Epithelial cell of proximal tubule (primary cell): ENCODE measurements at places on chromosomes 11 and 22. TPM values are rescaled to one million over a fixed set of nuclear protein-coding genes. Genes with fewer than 3 reads are reported as not detected.
A peak's percentile ranks its signal among the peaks of the same experiment; 100 is the strongest.

DNA sequence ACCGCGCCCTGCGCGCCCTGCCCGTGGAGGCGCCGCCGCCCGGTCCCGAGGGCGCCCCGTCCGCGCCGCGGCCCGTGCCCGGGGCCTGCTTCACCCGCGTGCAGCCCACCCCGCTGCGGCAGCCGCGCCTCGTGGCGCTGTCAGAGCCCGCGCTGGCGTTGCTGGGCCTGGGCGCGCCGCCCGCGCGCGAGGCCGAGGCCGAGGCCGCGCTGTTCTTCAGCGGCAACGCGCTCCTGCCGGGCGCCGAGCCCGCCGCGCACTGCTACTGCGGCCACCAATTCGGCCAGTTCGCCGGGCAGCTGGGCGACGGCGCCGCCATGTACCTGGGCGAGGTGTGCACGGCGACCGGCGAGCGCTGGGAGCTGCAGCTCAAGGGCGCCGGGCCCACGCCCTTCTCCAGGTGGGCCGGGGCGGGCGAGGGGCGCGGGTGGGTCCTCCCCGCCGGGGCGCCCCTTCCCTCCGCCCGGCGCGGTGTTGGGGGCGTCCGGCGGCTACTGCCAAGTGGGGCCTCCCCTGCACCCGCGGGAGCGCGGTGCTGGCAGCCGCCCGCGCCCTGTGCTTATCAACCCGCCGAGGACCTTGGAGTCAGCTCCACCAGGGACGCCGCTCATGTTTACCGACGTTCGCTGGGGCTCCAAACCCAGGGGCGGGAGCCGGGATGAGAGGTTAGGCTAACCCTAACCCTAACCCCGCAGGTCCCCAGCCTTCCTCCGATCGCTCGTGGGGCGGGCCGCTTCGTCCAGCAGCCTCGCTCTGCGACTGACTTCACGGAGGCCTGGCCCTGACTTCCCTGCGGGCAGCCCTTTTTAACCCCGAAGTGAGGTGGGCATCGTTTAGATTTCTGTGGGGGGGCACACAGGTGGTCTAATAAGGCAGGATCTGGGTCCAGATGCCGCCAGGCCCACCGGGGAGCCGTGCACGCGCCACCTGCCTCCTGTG lies 649 bp downstream of the SELENOO start:
- no peak for DNase-seq

DNA sequence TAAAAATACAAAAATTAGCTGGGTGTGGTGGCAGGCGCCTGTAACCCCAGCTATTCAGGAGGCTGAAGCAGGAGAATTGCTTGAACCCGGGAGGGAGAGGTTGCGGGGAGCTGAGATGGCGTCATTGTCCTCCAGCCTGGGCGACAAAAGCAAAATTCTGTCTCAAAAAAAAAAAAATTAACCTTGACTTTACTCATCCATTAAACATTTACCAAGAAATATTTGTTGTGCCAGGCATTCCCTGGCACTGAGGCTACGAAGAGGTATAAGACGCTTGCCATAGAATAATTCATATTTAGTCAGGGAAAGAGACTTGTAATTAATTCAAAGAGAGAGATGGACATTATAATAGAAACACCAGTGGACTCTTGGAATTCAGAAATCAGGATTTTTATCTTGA lies 13.2 kb upstream of the PAFAH1B2 start:
- DNase-seq: peak; percentile 20

C11orf42 gene
- total RNA-seq: not detected in 2 replicates

KCNJ1 gene
- total RNA-seq: not detected in 2 replicates

ACR gene
- total RNA-seq: not detected in 2 replicates

GRCh38 chr11:70247710-70248072 lies 22.8 kb upstream of the PPFIA1 start:
- DNase-seq: no peak

P2RX3 gene
- total RNA-seq: not detected in 2 replicates

GRCh38 chr11:113397212-113397611 lies 9.6 kb downstream of the ANKK1 start:
- no peak for DNase-seq

- no peak for DNase-seq
Measured at GRCh38 chr11:1932681-1933080, 13.2 kb downstream of the TNNT3 start.

DNA sequence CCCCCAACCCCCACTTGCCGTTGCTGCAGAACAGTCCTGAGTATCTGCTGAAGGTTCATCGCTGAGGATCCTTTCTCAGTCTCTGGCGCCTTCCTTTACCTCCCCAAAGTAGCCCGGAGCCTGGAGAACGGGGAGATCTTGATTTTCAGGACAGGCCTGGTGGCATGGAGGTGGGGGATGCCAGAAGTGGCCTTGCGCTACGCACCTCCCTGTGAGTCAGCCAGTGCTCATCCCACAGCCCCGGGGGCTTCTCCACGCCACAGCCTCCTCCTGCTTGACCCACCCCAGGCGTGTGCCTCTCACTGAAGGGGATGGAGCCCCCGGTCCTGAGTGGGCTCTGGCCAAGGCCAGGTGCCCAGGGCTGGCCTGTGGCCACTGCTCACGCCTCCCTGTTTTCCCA lies 339.6 kb downstream of the TBC1D22A start:
- no peak for DNase-seq

GRCh38 chr11:75262436-75262835 lies 21.9 kb downstream of the TPBGL start:
- DNase-seq: no peak

DNA sequence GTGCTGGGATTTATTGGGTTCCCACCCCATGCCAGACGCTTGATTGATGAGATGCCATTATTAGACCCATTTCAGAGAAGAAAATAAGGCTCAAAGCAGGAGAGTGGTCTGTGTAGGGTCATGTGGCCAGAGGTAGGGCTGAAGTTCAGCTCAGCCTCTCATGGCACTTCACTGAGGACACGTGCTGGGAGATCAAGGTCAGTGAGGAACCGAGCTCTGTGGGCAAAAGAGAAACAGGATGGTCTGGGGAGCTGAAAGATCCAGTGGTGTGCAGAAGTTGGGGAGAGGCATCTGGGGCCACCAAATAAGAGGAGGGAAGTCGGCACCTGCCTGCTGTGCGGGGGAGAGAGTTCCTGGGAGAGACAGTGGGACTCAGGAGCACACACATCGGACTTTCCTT lies 19.6 kb downstream of the RHOD start:
- no peak for DNase-seq

KDELR3 gene
- 23.4 and 27.1 TPM in 2 replicates for total RNA-seq

GRCh38 chr11:120642196-120642894 lies 130.8 kb downstream of the GRIK4 start:
- DNase-seq: no peak

DNA sequence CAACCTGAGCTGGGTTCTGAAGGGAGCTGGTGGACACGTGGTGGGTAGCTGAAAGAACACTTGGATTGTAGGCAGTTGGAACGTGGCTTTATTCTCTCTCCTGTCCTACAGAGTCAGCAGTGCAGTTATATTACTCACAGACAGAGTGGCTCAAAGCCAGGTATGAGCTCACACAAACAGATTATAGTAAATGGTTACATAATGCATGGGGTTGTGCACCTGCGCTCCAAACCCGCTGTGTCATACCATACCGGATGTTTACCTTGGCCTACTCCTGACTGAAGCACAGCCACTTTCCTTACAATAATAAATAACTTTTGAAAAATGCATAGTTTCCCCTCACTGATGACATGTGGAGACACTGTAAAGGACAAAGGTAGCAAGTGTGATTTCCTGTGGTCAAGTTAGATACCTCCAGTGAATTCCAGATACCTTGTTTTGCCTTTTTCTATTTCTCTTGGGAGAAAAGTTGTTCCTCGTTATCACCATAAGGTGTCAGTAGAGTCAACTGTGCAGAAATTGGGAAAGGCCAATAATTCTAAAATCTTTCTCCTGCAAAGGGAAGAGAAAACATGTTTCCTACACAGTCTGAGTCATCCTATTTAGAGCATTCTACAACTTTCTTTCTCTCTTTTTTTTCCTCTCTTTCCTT lies 13.5 kb downstream of the MS4A6A start:
- DNase-seq: peak; percentile 42

GRCh38 chr11:21072558-21072957 lies 403.2 kb downstream of the NELL1 start:
- DNase-seq: no peak

DNA sequence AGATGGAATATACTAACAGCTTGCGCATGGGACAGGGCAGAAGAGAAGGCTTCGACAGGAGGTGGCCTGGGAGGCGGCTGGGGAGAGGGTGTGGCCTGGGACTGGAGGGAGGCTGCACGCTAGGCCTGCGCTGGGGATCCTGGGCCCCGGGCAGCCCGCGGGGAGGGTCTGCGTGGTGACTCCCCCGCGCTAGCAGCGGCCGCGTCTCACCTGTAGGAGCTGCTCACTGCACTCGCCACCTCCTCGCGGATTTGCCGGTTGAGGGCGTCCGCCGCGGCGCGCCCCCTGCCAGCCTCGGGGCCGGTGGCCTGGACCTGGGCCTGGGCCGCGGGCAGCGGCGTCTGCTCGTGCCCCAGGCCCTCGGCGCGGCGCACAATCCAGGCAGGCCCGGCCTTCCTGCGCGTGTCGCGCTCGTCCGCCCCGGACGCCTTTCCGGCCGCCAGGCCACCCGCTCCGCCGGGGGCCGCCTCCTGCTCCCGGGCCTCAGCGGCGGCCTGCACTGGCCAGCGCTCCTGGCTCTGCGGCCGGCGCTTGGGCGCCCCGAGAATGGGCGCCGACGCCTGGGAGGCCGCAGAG lies 1.5 kb downstream of the MAP6 start:
- DNase-seq: no peak

TSGA10IP gene
- not detected in 2 replicates for total RNA-seq

DNA sequence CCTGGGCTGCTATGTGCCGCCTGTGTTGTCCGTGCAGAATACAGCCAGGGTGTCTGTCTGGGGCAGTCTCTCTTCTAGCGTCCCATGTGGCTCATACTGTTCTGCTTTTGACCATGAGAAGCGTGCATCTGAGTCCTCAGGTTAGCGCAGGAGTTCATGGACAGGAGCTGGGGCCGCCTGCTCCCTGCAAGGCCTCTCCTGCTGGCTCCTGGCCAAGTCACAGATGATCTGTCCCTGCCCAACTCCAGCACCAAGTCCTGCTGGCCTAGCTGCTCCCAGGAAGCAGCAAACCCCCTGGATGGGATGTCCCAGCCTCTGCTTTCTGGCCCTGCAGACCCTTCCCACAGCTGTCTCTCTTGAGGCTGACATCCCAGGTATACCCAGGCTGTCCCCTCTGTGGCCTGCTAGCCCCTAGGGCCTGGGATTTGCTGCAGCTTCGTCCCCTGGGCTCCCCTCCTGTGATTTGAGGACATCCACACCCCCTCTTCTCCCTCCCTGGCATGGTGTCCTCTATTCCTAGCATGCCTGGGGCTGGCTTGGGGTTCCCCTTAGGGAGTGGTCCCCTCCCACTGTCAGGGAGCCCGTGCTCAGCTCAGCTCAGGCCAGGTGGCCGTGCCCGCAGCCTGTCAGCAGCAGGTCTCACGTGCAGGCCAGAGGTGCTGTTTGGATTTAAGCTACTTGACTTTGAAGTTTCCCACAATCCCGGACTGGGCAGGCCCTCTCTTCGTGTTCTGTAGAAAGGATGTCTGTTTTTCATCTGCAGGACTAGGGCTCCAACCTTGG lies 17.8 kb downstream of the PRR5 start:
- no peak for DNase-seq

- no peak for DNase-seq
Measured at GRCh38 chr11:102932678-102933077, 22.9 kb downstream of the MMP13 start.

ROBO3 gene
- 18.9 and 30.6 TPM in 2 replicates for total RNA-seq

DNA sequence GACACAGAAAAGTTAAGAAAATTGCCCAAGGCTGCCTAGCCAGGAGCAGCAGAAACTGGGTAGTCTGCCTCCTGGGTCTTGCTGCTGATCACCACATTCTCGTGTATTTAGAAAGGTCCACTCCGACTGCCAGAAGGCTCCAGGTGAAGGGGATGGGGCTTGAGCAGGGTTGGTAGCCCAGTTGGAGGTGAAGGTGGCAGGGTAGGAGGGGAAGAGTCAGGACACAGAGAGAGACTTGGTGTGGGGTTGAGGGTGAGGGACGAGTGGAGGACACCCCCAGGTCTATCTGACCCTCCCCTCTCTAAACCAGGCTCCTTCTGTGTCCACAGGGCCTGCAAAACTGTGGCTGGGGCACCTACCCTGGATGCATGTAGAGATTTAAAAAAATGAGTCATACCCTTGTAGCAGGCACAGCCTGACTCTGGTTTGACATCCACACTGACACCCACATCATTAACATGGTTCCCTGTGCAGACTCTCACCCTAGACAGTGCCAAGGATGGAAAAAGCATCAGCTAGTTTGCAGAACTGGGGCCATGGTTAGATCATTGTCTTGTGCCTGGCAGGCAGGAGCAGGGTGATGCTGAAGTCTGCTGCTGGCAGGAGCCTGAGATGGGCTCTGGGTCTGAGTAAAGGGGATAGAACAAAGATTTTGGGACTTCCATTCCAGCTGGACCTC lies 273.2 kb downstream of the TENM4 start:
- DNase-seq: no peak

DNA sequence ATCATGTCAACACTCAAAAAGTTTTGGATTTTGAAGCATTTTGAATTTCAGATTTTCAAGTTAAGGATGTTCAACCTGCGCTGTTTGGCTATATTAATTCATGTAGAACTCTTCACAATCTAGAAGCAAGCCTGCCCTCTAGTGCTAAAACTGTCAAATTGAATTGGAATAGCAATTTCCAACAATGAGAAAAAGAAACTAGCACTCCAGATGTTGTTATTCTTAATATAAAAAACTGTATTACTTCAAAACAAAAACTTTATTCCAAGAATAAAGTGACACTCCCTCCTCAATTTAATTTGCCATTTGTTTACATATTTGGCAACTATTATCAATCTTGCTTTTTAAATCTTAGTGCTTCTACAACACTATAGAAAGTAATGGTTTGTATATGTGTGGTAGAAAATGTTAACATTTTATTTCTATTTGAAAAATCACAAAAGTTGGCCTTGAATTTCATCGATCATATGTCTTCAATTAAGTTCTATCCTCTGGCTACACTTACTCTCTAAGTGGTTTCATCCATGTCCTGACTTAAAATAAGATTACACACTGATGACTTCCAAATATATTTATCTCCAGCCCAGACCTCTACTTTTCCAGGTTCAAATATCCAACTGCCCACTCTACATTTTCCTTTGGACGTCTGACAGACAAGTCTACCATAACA lies 36.6 kb downstream of the DCUN1D5 start:
- DNase-seq: no peak

ROBO4 gene
- total RNA-seq: 1.4 and 1.9 TPM in 2 replicates

DNA sequence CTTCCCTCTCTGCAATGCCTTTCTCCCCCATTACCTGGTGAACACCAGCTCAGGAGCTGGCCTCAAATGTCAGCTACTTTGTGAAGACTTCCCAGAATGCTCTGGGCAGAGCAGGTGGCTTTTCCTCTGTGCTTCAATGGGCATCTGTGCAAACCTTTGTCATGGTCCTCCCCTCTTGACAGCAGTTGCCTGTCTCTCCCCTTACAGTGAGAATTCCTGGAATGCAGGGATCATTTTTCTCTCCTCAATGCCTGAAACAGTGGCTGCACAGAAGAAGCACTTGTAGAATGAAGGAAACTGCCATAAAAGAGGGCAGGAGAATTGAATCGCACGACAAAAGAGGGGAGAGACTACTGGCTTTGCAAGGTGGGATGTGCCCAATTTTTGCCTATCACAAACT lies 92.8 kb upstream of the NARS2 start:
- no peak for DNase-seq

DNA sequence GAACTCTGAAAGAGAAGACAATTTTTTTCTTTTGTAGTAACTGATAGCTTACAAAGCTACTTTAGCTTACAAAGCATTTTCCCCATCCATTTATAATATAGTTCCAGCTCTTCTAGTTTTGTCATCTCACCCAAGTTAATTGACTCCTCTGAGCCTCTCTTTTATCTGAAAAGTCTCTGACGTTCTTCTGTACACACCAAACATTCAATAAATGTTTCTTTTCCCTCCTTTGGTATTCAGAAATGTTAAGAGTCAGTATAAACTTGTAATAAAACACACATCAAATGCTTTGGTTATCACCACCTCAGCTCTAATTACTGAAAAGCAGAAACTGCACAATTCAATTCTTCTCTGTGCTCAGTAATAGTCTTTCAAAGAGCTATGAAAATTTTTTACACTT lies 5.9 kb downstream of the CCDC90B start:
- DNase-seq: no peak
